AG04449 (cell line): ENCODE measurements at places on chromosomes 1 and 21.

DNA sequence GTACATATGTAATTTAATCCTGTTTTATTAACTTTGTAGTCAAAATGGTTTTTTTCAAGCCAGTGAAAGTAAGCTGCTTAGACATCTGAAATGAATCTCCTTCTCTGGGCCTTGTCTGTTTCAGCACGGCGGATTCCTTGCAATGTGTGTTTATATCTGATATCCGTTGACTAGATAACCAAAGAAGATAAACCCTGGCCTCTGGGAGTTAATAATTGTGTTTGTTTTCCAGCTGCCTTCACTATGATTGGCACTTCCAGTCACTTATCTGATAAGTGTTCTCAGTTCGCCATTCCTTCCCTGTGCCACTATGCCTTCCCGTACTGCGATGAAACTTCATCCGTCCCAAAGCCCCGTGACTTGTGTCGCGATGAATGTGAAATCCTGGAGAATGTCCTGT is 63.5 kb upstream of the UBE2U start:
- no peak for DNase-seq

- DNase-seq: no peak
Observed at GRCh38 chr1:43493661-43494450, 36.8 kb upstream of the PTPRF start.

- no peak for DNase-seq
Observed at GRCh38 chr1:22955146-22955545, 17.5 kb downstream of the LACTBL1 start.

DNA sequence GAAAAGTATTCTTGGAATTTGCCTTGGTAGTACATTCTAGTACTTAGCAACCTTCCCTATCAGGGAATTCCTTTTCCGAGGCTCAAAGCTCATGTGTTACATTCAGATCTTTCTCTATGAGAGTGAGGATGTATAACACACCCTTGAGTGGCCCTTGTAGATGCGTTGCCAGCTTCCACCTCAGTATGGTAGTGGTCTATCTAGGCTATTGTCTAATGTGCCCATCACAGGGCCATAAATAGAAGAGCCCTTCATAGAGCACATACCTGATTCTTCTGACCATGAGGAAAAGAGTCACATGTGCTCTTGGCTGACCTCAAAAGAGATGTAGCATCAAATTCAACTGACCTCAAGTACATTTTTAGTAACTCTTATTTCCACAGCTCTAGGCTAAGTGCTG is 14.0 kb upstream of the ZC3H11B start:
- DNase-seq: no peak

DNA sequence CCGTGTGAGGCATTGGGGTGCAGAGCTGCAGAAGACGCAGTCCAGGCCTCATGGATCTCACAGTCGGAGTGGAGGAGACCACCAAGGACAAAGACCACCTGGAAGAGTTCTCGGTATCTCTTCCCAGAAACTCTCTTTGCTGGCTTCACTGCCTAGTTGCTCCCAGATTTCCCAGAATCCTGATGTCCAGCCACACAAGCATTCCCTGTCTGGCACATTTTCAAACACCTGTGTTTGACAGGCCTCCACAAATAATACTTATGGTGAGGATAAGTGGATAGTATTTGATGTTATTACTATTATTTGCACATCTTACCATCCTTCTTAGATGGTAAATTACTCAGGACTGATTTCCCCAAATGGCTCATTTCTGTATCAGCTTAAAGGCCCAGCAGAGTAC is 27.7 kb upstream of the KANK4 start:
- DNase-seq: no peak

DNA sequence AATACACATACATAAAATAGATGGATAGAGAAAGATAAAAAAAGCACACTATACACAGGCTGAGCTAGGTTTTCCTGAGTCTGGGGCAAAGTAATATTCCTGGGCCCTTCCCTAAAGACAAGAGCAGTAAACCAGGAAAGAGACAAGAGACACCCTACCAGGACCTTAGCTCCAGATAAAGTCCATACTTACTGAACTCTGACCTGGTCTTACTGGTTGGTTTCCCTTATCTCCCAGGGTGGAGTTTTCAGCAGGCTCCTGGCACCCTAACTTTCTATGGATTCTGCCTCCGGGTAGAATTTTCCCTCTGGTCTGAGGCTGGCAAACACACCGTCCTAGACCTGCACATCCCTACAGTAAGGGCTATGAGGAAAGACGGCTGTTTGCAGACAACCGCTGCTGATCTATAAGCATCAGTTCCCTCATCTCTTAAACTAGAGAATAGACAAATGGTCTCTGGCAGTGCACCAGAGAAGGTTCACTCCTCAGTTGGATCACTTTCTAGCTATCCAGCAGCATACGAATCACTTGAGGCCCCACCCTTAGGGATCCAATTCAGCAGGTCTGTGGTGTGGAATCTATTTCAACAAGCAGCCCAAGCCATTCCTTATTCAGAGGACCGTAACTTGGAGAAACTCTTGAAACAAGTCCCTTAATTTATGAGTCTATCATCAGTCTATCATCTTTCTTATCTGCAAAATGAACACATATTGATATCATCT is 52.0 kb downstream of the ARHGEF11 start:
- no peak for DNase-seq

DNA sequence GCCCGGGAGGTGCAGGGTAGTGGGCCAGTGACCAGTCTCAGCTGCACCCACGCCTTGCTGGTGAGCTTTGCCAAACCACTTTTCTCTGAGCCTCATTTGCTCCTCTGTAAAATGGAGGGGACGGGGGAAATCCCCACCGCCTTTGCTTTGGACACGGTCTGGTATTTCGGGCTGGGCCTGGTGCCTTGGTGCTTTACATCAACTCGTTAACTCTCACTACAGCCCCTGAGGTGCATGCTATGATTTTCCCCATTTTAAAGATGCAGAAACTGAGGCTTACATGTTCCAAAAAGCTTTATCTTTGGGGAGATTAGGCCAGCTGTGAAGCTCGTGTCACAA is 116.1 kb upstream of the RUNX3 start:
- no peak for DNase-seq

DNA sequence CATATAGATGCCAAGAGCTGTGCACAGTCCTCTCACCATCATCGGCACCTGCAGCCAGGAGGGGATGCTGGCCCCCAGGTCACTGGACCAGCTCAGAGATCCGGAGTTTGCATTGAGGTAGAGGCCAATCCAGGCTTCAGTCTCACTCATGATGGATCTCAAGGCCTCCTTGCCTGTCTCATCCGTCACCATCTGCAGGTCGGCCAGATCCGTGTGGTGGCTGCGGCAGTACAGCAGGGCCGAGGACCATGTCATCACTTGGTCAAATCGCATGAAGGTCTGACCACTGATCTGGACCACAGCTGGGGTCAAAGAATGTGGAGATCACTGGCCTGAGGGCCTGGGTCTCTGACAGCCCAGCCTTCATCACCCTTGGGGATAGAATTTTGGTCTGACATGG is 6.6 kb downstream of the CLEC20A start:
- no peak for DNase-seq

- DNase-seq: no peak
Observed at GRCh38 chr1:70293186-70293843, 61.2 kb downstream of the ANKRD13C start.

DNA sequence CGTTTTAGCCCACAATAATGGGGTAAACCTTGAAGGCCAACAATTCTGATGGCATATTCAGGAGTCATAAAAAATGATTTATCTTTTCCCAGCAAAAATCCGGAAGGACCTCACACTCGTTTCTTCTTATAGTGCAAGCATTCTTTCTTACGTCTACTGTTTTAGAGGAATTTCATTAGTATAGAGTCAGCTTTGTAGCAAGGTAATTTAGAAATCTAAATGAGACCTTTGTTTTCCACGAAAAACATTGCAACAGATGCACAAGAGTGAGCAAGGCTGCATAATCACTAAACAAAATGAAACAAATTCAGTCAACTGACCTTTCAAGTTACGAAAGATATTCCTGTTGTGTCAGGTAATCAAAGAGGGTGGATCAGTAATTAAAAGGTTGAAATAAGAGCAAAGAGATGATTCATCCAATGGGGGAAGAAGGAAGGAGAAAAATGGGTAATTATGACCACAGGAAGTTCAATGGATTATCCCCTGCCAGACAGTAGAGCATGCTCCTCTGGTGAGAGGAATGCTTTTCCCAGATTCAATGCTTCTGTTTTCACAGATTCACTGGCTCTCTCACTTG is 560 bp upstream of the CSDE1 start:
- no peak for DNase-seq

- DNase-seq: no peak
Observed at GRCh38 chr1:235809688-235810397, 56.9 kb downstream of the LYST start.

GRCh38 chr1:80533775-80534334 is 1266.9 kb upstream of the ADGRL2 start:
- DNase-seq: no peak

DNA sequence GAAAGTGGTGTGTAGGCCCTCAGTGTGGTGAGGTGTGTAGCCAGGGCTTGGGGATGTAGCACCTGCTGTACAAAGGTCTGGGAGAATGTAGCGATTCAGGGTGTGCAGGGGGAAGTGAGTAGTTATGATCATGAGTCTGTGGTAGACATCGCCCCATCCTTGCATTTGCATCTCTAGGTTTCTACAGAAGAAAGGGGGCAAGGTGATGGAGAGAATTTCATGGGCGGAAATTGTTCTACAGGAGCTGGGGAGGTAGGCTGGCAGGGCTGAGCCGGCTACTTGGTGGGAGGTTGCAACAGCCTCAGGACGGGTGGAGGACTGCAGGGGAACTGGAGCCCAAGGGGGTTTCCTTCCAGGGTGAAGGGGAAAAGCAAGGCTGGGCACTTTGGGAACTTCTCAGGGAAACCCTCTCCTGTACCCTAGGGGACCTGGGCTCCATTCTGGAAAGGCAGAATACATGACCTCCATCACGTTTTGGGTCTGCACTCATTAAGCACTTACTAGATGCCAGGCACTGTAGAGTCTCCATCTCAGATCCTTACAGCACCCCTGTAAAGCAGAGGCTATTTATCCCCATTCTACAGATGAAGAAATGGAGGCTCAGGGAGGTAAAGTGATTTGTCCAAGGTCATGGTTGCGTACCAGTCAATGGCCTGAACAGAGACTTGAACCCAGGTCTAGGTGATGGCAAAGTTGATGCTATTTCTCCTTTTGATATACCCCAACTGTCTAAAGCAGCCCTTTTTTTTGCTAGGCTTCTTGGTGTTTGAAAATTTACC is 14.5 kb upstream of the TNFRSF1B start:
- no peak for DNase-seq

DNA sequence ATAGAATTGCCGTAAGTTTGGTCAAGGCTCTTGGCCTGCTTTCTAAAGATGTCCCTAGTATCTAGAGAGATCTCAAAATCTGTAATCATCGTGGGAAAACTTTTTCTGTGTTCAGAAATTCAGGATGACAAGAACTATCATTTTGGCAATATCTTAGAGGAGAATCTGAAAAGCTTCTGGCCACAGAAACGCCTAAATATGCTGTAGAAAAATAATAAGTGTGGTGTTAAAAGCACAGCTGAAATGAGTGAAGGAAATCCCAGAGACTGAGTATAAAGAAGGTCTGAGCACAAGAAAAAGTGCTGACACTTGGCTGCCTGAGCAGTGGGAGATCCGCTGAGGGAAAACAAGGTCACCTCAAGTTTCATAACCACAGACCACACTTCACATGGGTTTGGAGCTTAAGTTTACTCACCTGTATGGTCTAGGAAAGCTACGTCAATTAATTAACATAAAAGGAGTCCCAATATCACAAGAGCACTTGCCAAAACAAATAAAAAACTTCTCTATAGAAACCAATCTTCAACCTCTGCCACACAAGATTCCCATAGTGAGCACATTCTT is 235.2 kb upstream of the IRF2BP2 start:
- no peak for DNase-seq

GRCh38 chr1:33296824-33297223 is 24.1 kb downstream of the A3GALT2 start:
- DNase-seq: no peak

DNA sequence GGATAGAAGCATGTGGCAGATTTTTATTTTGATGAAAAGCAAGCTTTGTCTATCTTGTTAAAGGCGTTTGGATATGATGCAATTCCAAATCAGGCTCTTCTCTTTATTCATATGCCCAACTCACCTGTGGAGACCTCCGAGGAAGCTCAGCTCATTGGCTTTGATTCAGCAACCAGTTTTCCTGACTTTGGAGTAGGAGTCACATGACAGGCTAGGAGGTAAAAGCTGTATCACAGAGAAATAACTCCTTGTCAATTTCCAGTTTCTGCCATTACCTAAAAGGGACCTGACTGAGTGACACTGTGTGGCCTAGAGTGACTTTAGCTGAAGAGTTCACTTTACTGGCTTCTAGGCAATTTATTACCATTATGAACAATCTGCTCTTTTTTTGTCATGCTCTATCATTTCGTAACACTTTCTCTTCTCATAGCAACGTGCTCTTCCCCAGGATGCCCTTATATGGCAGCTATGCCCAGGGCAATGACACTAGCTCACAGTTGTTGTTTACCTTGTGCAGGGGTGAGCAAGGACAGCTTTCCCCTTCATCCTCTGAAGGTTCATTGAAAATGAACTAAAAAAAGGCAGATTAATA is 107.2 kb downstream of the KCNK1 start:
- no peak for DNase-seq

GRCh38 chr1:27237112-27237511 is 2.7 kb downstream of the WDTC1 start:
- DNase-seq: no peak

DNA sequence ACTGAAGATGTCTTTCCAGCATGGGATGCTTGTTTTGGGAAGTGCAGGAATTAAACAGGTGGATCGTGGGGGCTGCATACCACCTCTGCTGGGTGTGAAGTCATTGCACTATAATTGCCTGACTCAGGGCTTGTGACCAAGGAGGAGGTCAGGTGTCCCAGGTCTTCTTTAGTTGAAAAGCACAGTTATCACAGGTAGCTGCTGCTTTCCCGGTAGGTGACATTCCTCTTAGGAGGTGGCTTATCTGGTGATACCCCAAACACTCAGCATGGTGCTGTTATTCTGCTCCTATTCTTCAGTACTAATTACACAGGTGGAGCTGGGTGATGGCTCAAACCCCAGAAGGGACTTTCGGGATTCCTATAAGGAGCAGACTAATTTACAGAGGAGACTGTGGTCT is 320.3 kb upstream of the PLXNA2 start:
- DNase-seq: no peak

- DNase-seq: no peak
Observed at GRCh38 chr1:183932412-183932811, 105.1 kb downstream of the COLGALT2 start.

DNA sequence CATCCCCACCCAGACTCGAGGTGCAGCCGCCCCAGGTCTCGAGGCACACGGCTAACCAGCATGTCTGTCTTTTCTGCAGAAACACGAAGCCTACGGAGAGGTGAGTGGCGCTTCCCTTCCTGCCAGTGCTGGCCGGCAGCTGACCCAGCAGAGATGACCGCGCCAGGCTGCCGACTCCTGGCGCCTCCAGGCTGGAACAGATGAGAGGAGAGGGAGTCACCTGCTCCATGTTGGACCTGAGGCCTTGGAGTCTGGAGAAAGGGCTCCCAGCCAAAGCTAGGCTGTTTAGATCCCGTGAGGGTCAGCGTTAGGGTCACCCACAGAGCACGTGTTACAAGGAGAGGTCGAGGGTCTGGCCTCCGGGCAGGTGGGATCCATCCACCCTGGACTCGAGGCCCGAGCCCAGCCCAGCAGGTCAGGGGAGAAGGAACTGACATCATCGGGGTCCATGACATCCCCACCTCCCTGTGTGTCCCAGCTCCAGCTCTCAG is 14.9 kb downstream of the COL6A2 start:
- DNase-seq: no peak

GRCh38 chr1:35655196-35655595 is 13.9 kb upstream of the PSMB2 start:
- DNase-seq: no peak
